ENCODE measurements at places on chromosomes 5 and 9.
A peak's percentile ranks its signal among the peaks of the same experiment; 100 is the strongest.

DNA sequence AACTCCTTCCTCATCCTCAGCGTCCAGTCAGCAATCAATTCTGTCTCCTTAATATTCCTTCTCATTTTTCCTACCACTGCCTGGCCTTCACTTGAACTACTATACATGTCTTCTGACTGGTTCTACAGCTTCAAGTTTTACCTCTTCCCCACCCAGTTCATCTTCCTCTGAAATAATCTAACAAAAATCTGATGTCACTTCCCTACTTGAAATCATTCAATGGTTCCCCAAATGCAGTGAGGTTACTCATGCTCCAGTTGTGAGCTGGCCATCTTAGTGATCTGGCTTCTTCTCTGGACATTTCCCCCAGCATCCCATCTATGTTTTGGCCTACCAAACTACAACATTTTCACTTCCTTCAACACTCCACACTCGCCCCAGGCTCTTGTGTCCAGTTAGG lies 14.9 kb upstream of the TMEM267 start:
- no peak overlapping the region for H3K27ac ChIP-seq
- no peak for DNase-seq
- H3K4me3 ChIP-seq, result no peak overlapping the region
- no peaks in the 10 kb centered on the region for H3K4me1 ChIP-seq

DNA sequence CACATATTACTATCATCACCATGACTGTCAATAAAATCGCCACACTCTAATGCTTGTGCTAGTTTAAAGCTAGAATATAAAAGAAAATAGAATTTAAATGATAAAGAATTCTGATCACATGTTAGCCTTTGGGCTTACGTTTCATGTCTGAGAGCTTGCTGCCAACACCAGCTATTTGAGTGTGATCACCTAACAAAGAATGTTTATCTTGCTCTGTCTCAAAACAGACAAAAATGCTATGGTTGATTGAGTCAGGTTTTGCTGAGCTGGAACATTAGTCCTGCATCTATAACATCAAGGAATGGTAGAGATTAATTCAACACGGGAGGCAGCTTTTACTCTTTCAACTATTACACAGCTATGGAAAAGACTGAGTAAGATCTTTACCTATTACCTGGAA lies 50.7 kb downstream of the MSX2 start:
- H3K36me3 ChIP-seq, result no peaks in the 10 kb centered on the region
- H3K4me1 ChIP-seq, result no peaks in the 10 kb centered on the region
- H3K4me3 ChIP-seq, result no peak overlapping the region

DNA sequence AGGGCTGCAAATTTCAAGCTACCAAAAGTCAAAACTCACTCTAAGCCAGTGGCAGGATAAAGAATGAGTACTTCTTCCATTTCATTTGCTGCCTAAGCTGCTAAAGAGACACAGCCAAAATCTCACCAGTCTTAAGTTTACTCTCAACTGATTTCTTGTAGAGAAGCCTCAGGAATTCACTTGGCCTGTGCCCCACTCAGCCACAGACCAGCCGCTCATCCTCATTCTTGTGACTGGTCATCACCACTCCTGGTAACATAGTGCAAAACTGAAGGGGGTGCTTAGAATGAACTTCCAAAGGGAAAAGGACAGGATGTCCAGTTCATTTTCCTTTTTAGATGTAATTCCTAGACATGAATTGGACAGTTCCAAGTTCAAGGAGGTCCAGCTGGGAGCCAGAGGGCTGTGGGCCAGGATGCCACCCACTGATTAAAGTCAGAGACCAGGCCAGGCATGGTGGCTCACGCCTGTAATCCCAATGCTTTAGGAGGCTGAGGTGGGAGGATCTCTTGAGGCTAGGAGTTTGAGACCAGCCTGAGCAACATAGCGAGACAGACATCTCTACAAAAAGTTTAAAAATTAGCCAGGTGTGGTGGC lies 72.7 kb upstream of the RANBP3L start:
- no peak overlapping the region for H3K27ac ChIP-seq
- H3K27me3 ChIP-seq, result peaks cover 8% of the 10 kb centered on the region
- peaks cover 9% of the 10 kb centered on the region for H3K4me1 ChIP-seq
- no peak for DNase-seq
- no peaks in the 10 kb centered on the region for H3K36me3 ChIP-seq

DNA sequence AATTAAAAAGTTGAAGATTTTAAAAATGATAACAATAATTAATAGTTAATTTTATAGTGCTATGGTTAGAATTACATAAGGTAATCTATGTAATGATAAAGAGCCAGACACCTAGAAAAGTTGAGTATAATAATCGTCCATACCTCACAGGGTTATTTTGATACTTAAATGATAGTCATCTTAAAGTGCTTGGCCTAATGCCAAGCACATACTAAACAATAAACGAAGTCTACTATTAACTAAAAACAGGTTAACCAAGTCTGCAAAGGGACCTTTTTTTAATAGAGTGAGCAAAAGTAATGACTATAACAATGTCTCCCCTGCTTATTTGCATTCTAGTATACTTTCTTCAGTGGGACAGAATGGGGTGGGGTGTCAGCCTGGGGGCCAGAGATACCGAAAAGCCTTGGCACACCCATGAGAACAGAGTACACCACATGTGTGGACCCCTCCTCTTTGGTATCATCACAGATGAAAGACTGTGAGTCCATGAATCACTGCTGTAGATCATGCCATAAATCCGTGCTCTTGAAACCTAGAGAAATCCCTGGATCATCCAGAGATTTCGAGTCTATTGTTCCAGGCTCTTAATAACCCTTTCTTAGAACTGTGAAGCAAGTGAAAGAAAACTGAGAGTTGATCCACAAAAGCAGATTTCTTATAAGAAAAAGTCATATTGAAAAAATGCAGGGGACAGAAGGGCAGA lies 249.5 kb downstream of the PRELID2 start:
- DNase-seq, result no peak
- no peaks in the 10 kb centered on the region for H3K4me1 ChIP-seq
- peaks cover 7% of the 10 kb centered on the region for H3K36me3 ChIP-seq
- H3K27me3 ChIP-seq, result no peaks in the 10 kb centered on the region
- H3K27ac ChIP-seq, result no peak overlapping the region

DNA sequence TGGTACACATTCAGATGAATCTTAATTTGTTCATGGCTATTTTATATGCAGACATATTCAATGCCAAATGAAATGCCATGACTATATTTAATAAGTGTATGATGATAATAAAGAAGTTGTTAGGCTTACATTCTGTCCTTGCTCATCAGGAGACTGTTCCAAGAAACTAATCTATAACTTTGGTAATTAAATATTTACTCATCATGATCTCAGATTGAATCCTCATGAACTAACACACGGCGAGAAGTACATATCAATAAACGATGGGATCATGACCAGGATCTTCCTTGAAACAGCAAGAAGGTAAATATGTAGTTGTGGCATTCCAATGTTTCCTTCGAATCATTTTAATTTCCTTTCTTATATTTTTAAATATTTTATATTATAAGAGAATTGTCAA lies 12.5 kb upstream of the AGGF1 start:
- H3K4me1 ChIP-seq, result no peaks in the 10 kb centered on the region
- DNase-seq, result no peak
- no peak overlapping the region for H3K4me3 ChIP-seq
- H3K27ac ChIP-seq, result no peak overlapping the region

- H3K4me1 ChIP-seq, result peaks cover 9% of the 10 kb centered on the region
- H3K27ac ChIP-seq, result no peak overlapping the region
- DNase-seq, result no peak
- H3K36me3 ChIP-seq, result no peaks in the 10 kb centered on the region
These were observed 246.1 kb downstream of the TRIM32 start for GRCh38 chr9:116933251-116933650.

DNA sequence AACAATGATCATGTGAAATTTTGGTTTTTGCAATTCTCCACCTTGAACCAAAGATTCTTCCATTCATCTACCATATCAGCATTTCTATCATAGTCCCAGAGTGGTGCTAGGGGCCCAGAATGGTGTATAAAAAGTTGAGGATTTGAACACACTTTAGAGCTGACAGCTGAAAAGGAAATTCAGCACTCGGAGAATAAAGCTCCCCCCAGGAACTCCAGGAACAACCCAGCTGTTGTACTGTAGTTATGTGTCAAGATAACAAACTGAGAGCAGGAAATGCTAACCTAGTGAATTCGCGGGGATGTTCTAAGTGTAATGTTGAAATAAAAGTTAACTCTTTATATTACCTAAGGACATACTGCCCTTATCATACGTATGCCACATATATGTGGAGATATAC lies 216.7 kb downstream of the NFIB start:
- H3K36me3 ChIP-seq, result no peaks in the 10 kb centered on the region
- H3K4me1 ChIP-seq, result peaks cover 58% of the 10 kb centered on the region

GRCh38 chr5:7927466-7928375 lies 58.8 kb downstream of the MTRR start:
- no peak overlapping the region for H3K27ac ChIP-seq
- H3K27me3 ChIP-seq, result peaks cover 15% of the 10 kb centered on the region
- DNase-seq, result peak; percentile 71
- no peaks in the 10 kb centered on the region for H3K36me3 ChIP-seq
- no peak overlapping the region for H3K4me3 ChIP-seq
- peaks cover 6% of the 10 kb centered on the region for H3K4me1 ChIP-seq

DNA sequence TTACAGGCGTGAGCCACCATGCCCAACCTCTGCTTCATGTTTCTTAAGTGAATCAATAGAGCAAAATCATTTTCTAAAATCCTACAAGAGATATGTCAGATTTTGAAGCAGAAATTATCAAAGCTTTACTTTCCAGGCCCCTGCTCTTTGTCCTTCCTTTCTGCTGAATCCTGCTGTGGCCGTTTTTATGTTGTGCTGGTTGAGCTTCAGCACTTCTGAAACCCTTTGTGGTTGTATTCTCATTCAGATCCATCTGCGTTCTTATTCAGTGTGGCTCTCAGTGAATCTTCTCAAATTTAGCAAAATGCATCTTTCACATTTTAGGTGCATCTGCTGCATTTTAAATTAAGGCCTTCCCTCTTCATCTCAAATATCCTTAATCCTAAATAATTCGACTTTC lies 26.0 kb downstream of the JMY start:
- no peaks in the 10 kb centered on the region for H3K36me3 ChIP-seq
- H3K4me3 ChIP-seq, result no peak overlapping the region
- no peaks in the 10 kb centered on the region for H3K4me1 ChIP-seq
- no peak for DNase-seq
- H3K27ac ChIP-seq, result no peak overlapping the region

GRCh38 chr9:131017067-131017466 lies 8.1 kb downstream of the LAMC3 start:
- peaks cover 41% of the 10 kb centered on the region for H3K4me1 ChIP-seq
- H3K27ac ChIP-seq, result no peak overlapping the region
- no peak overlapping the region for H3K4me3 ChIP-seq
- peaks cover 30% of the 10 kb centered on the region for H3K27me3 ChIP-seq
- H3K36me3 ChIP-seq, result no peaks in the 10 kb centered on the region

- H3K4me3 ChIP-seq, result no peak overlapping the region
- no peaks in the 10 kb centered on the region for H3K4me1 ChIP-seq
- peak; percentile 1 for DNase-seq
- H3K27me3 ChIP-seq, result peaks cover 6% of the 10 kb centered on the region
- no peaks in the 10 kb centered on the region for H3K36me3 ChIP-seq
These were observed 652.2 kb upstream of the RGMB start for GRCh38 chr5:98121036-98121936.

All from nephron progenitor cell (in vitro differentiated cells).